Stimulated activated CD8-positive, alpha-beta memory T cell treated with anti-CD3 and anti-CD28 coated beads, Interleukin-15, amount 100 ng/mL, for 48 hours (primary cell): ENCODE measurements at places on chromosomes 1 and 21.

DNA sequence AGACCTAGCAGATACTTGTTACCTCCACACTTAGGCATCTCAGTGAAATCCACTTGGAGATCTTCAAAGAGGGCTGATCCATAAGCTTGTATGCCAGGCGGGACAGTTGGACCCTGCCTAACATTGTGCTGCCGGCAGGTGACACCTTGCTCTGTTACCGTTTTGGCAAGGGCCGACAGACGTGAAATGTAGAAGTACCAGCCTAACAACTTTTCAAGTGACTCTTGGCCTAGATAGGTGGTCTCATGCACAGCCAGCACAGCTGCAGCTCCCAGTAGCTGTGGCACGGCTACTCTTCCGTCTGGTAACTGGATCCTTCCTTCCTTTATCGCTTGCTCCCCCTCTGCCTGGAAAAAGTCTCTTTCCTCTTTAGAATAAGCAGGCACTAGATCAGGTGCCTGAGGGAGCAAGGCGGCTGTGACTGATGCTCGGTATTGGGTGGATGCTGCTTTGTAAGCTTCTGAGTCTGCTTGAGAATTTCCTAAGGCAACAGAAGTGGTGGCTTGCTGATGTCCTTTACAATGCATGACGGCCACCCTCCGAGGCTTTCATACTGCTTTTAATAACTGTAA lies 713.5 kb downstream of the AMY1C start:
- DNase-seq: no peak

DNA sequence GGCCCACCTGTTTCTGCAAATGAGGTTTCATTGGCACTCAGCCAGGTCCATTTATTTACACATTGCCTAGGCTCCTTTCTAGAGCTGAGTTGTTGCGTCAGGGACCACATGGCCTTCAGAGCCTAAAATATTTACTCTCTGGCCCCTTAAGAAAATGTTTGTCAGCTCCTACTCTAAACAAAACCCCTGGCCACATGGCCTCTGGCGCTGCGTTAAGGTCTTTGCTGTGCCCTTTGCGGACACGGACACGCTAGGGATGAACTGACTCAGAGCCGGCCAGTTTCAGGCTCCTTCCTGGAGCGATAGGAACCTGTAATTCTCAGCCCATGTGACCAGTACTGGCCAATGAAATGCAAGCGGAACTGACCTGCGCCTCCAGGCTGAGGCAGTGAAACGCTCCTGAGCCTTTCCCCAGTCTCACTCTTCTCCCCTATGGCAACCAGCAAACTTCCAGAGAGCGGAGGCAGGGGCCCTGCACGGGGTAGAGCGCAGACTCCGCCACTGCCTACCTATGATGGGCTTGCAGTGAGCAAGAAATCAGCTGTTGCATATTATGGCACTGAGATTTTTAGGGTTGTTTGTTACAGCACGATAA lies 160.3 kb downstream of the ETS2 start:
- DNase-seq: no peak

DNA sequence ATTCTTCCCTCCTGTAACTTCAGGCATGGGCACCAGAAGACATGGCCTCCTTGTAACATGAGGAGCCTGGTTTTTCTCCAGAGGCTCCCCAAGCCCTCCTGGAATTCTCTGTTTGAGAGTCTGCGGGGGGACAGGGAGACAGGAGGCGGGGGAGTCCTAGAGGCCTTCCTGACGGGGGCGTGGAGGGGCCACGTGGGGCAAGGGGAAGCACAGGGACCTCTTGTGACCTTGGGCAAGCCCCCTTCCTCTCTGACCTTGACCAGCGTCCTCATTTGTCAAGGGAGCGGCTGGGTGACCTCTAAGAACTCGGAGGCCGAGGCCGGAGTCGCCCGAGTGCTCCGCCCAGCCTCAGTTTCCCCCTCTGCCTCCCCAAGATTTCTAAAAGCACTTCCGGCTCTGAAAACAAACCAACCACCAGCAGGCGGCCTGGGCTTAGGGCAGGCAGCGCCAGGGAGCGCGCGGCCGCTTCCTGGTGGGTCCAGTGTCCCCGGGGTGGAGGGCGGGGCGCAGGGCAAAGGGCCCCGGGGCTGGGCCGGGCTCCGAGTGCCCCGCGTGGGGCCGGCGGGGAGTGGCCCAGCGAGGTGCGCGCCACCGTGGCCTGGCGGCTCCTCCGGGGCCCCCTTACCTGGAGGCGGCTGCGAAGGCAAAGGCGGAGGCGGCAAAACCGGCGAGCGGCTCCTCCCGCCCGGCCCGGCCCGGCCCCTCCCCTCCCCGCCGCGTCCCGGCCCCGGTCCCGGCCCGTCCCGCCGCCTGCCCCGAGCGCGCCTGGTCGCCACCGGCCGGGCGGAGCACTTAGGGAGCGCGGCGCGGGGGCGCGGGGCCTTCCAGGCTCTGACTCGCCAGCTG lies at the start of gene TMCO4:
Gene TMCO4 (minus strand): TSS at position 687 of the 846 bp plus-strand sequence. CDS start 19,158 bp downstream, outside the sequence.
- DNase-seq: peak; percentile 42

DNA sequence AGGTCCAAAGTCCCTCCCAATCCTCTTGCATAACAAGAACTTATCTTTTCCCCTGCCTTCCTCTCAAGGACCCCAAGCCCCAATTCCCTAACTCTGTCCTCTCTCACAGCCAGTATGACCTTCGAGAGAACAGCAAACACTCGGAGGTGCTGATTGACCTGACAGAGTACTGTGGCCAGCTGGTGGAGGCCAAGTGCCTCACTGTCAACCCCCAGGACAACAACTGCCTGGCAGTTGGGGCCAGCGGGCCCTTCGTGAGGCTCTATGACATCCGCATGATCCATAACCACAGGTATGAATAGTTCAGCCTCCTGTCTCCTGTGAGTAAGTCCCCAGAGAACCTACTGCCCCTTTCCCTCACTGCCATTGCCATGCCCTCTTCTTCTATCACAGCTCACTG lies 29.9 kb upstream of the TMEM222 start:
- DNase-seq: no peak

GRCh38 chr1:26373789-26374188 lies 1.2 kb upstream of the ZNF683 start:
- no peak for DNase-seq

DNA sequence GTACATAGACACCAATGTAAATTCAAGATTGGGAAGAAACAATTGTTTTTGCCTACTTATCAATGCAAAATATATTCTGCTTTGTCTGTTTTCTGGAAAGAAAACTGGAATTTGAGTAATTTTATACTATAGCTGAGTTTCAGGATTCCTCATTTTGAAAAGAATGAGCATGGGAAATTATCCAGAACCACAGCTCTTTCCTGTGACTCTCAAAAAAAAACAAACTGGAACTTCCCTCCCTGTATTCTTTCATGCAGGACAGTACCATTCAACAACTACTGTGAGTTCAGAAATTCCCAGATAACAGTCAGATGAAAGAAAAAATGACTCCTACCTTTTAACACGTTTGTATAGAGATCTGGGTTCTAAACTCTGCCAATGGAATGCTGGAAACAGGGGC lies 372.4 kb downstream of the TGFB2 start:
- no peak for DNase-seq

GRCh38 chr1:156816561-156817328 lies at the start of gene SH2D2A:
Gene SH2D2A, minus strand, starts transcription at chr1:156816848. Its CDS starts 140 bp downstream, at chr1:156816708.
- DNase-seq: peak; percentile 96

GRCh38 chr1:56533621-56534020 lies 45.7 kb downstream of the PLPP3 start:
- no peak for DNase-seq

DNA sequence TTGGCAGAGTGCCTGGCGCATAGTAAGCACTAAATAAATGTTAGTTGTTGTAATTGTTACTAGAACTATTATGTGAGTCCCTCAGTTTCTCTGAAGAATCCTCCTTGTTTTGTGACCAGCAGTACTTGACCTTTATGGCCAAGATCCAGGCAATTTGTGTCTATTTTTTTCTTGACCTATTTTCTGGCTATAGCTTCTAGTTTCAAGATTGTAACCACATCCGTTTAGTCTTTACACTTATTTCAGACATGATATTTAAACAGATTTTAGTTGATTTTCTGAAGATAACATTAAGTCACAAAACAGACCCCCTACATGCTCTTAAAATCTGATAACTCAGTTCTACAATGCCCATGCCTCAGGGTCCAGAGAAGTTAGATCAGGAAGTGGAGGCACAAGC lies 50.3 kb downstream of the CDC7 start:
- DNase-seq: no peak

DNA sequence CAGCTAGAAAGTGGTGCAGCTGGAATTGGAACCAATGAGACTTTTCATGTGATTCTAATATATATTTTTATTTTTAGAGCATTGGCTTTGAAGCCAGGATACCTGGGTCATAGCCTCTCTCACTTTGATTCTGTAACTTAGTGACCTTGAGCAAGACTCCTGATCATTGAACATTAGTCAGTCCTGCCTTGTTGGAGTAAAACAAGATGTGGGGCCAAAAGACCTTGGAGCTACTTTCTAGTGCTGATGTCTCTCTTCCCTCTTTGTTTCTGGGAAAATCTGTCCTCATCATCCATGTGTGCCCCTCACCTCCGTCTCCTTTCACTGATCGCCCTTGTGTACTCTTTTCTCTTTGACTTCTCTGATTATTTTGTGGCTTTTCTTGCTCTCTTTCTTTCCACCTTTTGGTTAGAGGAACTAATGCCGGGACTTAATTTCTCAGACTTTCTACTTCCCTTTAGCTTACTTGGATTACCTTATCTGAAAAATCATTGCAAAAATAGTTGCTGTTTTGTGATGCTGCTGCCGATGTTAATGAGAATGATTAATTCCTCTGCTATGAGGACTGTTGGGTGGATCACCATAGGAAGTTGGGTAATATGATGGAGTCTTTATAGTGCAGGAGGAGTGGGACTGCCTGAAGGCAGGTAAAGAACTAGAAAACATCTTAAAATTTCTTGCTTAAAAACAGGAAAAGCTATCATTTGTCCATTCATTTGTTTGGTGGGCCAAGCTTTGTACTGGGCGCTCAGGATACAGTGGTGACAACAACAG lies 72.0 kb downstream of the NOS1AP start:
- no peak for DNase-seq

DNA sequence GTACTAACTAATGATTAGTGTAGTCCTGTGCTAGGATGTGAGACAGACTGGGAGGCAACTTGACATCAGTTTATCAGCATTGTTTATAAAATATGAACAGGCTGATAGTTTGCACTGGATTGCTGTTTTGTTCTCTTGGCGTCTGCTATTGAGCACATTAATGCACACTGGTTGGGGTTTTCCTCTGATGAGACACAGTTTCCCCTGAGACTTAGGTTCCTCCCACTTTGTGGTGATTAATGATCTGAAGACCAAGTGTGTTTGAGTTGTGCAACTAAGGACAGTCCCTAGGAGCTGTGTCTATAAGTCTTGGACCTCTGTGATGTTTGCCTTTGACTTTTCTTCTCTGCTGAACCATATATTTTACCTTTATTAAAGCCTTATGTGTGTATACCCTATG lies 1015.4 kb downstream of the AMY1C start:
- DNase-seq: no peak

DNA sequence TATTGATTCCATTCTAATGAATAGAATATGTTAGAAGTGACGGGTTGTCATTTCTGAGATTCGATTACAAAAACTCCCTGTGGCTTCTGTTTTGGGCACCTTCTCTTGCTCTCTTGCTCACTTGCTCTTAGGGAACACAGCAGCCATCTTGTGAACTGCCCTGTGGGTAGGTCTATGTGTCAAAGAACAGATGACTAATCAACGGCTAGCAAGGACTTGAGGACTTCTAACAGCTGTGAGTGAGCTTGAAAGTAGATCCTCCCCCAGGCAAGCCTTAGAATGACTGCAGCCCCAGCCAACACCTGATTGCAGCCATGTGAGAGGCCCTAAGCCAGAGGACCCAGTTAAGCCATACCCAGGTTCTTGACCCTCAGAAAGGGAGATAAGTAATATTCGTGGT lies 49.3 kb downstream of the AZIN2 start:
- DNase-seq: peak; percentile 14

DNA sequence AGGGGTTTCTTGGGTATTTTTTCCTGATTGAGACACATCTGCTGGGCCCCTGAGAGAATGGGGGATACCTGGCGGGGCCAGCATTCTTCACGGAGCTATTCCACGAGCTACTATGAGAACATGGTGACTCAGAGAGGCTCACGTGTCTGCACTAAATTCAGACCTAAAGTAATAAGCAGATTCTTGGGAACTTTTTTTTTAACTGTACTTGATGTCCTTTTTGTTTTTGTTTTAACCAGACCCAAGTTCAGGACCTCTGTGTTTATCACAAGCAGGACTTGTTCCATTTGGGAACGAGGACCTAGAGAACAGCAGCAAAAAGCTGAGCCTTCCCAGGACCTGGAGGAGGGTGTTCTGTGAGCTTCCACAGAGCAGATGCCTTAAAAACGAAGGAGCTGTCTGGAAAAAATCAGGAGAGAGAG lies 44.0 kb downstream of the EVA1C start:
- no peak for DNase-seq

DNA sequence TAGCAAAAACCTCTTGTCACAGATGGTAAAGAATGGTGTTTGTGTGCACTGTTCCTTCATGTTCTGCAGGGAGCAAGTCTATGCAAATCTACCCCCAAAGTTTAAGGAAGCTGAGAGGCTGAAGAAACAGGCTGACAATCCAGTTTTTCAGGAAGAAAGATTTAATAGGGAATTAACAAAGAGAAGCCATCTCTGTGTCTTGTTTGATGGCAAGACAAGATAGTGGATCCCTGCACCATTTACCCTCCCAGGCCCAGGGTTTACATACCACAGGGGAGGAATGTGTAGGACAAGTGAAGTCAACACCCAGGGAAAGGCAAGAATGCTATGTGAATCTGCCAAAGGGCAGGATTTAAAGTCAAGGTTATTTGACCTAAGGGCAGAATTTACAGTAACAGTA lies 48.1 kb upstream of the FNBP1L start:
- DNase-seq: no peak

GRCh38 chr1:153646672-153647345 lies 11.7 kb upstream of the SNAPIN start:
- no peak for DNase-seq

- no peak for DNase-seq
These were observed at the start of gene LHX4 for GRCh38 chr1:180229483-180230415. Gene LHX4, plus strand, starts transcription at chr1:180230264. Its CDS starts 266 bp downstream, at chr1:180230530.

GRCh38 chr1:167454894-167455785 lies 63.2 kb downstream of the CD247 start:
- peak; percentile 78 for DNase-seq

- no peak for DNase-seq
These were observed 47.2 kb downstream of the PRRC2C start for GRCh38 chr1:171532520-171532919.

- no peak for DNase-seq
These were observed 653.9 kb upstream of the USP24 start for GRCh38 chr1:55869065-55869464.

- DNase-seq: no peak
These were observed 35.1 kb downstream of the LHX4 start for GRCh38 chr1:180265201-180265600.
